Tibial nerve (tissue), 4 donors: ENCODE measurements at places on chromosomes 1 and 21. TPM values are rescaled to one million over a fixed set of nuclear protein-coding genes. Genes with fewer than 3 reads are reported as not detected.

ATP1A4 gene
- total RNA-seq: 0.90 TPM

PHACTR4 gene
- 31.5 TPM for total RNA-seq

DNA sequence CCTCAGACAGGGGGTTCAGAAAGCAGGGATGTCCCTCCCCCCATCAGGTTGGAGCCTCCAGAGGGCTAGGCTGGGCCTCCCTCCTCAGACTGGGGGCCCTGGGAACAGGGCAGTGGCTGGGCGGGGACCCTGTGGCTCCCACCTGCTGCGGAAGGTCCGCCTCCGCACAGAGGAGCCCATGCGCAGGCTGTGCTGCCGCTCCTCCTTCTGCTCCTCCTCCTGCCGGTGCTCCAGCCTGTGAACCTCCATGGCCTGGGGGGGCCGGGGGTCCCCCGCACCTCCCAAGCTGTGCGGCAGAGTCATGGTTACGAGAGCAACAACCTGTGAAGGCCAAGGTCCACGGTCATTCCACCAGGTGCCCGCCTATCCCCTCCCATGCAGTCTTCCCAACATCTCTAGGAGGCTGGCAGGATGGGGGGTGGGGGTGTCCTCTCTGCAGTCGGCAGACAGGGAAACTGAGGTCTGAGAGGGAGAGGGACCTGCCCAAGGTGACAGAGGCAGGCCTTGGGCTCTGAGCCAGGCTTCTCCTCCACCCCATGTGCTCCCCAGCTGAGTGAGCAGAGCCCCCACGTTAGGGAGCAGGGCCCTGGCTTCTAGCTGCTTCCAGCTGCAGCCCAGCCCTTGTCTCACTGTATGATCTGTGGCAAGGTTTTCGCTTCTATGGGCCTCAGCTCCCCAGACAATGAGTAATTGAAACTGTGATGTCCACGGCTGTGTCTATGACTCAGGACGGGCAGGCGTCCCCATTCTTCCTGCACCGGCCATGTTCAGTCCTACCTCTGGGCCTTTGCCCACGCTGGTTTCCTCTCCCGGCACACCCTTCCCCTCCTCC, 3.4 kb downstream of the MYOM3 start:
- no peaks in the 10 kb centered on the region for H3K4me1 ChIP-seq
- H3K4me3 ChIP-seq: no peak overlapping the region
- H3K27me3 ChIP-seq: peaks cover 11% of the 10 kb centered on the region
- no peak for DNase-seq
- no peak overlapping the region for H3K27ac ChIP-seq
- no peaks in the 10 kb centered on the region for H3K36me3 ChIP-seq

DNA sequence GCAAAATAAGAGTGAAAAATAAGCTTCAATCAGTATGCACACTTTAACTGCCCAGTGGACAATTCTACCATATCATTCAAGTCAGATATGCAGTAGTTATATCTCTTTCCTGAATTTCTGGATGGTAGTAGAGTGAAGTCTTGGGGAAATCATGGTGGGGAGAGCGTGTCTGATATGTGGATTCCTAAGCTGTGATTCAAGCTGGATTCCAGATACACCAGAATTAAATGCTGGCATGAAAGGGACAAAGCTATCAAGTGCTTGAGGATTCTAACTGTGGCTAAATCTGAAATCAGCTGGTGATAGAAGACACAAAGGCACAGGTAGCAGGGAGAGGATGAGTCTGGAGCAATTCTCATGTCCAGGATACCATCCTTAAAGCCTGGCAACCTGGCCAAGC, 323.5 kb downstream of the DUSP10 start:
- no peak for DNase-seq
- no peak overlapping the region for H3K27ac ChIP-seq
- no peak overlapping the region for H3K4me3 ChIP-seq
- no peaks in the 10 kb centered on the region for H3K27me3 ChIP-seq
- no peaks in the 10 kb centered on the region for H3K36me3 ChIP-seq

- H3K27ac ChIP-seq: no peak overlapping the region
- H3K4me3 ChIP-seq: no peak overlapping the region
- no peaks in the 10 kb centered on the region for H3K27me3 ChIP-seq
- no peaks in the 10 kb centered on the region for H3K4me1 ChIP-seq
- H3K36me3 ChIP-seq: no peaks in the 10 kb centered on the region
Observed at GRCh38 chr1:55894521-55894920, 679.4 kb upstream of the USP24 start.

GRCh38 chr1:94886361-94886760, 40.5 kb downstream of the CNN3 start:
- no peak for DNase-seq
- H3K4me1 ChIP-seq: peaks cover 9% of the 10 kb centered on the region
- H3K27me3 ChIP-seq: no peaks in the 10 kb centered on the region
- no peak overlapping the region for H3K4me3 ChIP-seq
- H3K36me3 ChIP-seq: peaks cover 10% of the 10 kb centered on the region

- no peaks in the 10 kb centered on the region for H3K36me3 ChIP-seq
- no peak overlapping the region for H3K27ac ChIP-seq
- H3K27me3 ChIP-seq: no peaks in the 10 kb centered on the region
Observed at GRCh38 chr1:209855006-209855405, 27.2 kb downstream of the UTP25 start.
